Activated CD4-positive, alpha-beta T cell treated with anti-CD3 and anti-CD28 coated beads, Interleukin-2, Interleukin-4, amounts not matched to agents 100 ng/mL and 50 ng/mL, durations not matched to agents 16 hours and 8 hours (primary cell): ENCODE measurements at places on chromosomes 1 and 21.

GRCh38 chr1:241985787-241986186, 13.1 kb downstream of the MAP1LC3C start:
- DNase-seq: peak; percentile 12

DNA sequence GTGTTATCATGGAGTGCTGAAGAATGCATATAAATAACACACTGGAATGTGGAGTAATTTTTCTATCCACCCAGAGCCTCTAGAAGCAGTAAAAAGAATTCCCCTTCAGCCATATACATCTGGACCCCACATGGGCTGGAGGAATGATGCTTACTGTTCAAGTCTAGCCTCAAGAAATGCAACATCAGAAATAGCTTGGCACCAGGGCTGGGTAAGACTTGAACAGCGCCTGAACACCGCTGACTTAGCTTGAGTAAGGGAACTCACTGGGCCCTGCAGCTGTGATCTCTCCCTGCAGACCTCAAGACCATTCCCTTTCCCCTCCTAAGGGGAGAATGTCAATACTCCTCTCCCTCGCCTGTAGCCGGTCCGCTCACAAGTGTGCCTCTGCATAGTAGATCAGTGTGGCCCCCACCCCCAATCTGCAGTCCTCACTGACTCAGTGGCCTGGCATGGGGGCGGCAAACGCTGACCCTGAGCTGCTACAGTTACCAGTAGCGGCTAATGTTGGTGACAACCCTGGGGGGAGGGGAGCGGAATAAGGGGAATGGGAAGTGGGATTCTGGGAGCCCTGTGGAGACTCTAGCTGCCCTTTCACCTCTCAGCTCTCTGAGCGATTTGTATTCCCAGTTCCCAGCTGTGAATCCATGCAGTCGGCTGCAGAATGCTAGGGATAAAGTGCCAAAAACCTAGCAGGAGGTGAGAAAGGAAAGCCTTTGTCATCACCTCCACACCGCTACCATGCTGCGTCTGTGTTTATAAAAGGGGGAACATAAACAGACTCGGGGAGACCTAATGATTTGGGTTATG, 483.9 kb downstream of the DISC1 start:
- no peak for DNase-seq

DNA sequence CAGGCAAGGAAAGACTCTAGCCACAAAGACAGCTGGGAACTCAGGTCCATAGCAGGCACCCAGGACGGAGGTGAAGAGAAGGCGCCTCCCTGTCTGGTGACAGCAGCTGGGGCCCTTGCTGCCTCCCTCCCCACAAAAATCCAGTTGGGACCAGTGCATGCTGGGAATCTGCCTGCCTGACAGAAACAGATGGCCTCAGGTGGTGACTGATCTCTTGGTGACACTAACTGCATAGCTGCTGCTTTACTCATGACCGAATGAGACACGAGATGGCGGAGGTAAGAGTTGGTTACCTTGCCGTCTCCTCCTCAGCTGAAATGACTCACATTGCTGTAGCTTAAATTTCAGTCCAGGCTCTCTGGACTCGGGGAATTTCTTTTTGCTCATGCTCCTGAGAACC, 130.3 kb downstream of the FGGY start:
- DNase-seq: no peak

GRCh38 chr21:44686843-44687561, 5.0 kb upstream of the KRTAP12-1 start:
- no peak for DNase-seq

GRCh38 chr1:215595231-215595630, 28.1 kb downstream of the KCTD3 start:
- DNase-seq: no peak

DNA sequence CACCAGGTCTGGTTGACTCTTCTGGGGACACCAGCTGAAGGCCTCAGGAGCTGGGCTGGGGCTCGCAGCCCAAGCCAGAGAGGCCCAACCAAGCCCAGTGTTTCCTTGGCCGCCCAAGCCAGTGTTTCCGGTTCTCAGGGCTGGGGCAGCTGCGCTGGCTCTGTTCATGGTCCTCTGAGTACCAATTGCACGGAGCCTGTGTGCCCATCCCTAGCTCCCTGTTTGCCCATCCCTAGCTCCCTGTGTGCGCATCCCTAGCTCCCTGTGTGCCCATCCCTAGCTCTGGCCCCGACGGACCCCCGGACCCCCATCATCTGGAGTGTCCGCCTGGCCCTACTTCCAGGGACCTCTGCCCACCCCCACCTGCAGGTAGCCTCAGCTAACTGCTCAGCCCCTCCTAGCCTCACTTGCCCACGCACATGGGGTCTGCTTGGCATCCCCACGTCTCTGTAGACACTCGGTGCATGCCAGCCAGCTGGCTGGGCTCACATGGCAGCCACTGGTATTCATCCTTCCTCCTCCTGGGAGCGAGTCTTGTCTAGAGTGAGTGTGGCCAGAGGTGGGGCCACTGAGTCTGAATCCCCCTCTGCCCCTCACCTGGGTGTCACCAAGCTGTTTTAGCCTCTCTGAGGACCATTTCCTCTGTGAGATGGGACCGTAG, 64.0 kb downstream of the WNT9A start:
- DNase-seq: no peak

DNA sequence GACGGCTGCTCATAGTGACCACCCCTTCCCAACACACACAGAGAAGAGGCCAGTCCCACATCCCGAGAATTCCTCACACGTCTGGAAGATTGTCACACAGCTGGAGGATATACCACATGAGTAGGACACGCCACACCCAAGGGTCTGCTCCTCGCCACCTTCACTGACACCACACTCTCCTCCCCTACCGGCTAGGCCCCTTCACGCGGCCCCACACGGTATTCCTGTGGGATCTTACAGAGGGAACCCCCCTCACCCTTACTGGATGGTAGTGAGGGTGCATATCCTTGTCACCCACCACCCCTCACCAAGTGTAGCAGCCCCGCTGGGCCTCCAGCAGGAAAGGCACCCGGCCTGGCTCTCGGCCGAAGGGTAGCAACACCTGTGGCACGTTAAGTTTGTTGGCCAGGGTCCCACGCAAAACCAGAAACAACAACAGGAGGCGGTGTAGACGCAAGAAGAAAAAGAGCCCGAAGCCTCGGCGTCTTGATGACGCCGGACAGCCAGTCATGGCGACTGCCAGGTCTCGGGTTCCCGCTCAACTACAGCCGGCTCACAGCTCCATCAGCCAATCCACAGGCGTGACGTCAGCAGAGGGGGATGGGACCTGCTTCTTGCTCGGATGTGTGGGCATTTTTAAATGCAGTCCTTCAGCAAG, at the start of gene NUP210L:
NUP210L (minus strand) TSS at position 540 of the 658 bp plus-strand sequence.
- DNase-seq: no peak

DNA sequence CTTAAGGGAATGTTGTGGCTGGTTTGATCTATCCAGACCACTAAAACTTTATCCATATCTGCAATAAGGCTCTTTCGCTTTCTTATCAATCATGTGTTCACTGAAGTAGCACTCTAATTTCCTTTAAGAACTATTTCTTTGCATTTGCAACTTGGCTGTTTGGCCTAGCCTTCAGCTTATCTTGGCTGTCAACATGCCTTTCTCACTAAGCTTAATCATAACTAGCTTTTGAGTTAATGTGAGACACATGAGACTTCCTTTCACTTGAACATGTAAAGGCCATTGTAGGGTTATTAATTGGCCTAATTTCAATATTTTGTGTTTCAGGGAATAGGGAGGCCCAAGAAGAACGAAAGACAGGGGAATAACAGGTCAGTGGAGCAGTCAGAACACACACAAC, 124.7 kb downstream of the TNFSF18 start:
- no peak for DNase-seq

DNA sequence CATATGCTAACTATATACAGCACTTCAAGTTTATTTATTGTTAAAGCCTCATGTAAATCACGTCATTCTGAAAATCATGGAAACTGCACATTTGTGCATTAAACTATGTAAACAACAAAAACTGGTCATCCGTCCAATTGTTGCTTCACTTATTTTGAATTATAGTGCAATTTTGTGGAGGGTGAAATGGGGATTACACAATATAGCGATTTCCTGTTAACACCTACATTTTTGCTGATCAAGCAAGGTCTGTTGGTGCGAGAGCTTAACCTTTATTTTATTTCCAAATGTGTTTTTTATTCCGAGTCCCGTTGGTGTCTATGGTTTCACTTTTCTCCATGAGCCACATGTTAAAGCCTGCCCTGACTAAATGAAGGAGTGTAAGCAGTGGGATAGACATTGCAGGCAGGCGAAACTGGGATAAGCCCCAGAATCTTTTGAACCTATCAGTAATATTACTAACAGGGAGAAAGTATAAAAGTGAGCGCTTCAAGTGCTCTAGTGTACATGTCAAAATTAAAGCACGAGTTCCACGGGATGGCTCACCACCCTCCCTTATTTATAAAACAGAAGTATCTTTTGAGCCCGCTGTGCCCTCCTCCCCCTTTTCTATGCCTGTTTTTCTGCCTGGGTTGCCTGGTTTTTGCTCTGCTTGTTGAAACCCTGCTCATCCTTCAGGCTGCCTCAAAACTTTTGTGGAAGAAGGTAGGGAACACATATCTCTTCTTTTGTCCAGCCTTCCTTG, 120.7 kb downstream of the NFIA start:
- DNase-seq: no peak

DNA sequence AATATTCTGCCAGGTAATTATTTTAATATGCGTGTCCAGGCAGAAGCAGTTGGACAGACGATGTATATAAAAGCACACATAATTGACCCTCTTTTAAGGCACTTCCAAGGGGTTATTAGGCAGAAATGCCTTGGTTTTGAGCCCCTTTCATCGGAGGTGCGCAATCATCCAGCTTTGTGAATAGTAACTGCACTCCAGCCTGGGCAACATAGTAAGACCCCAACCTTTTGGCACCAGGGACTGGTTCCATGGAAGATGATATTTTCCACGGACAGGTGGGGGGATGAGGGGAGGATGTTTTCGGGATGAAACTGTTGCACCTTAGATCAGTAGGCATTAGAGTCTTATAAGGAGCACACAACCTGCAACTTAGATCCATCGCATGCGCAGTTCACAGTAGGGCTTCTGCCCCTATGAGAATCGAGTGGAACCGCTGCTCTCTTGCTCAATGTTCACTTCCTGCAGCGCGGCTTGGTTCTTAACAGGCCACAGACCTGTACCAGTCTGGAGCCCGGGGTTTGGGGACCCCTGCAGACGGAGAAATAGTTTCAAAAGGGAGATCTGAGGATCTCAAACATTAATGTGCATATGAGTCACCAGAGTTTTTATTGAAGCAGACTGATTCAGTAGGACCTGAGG, 1.8 kb upstream of the MCOLN2 start:
- peak; percentile 76 for DNase-seq

- DNase-seq: no peak
Measured at GRCh38 chr1:145980457-145980994, 15.9 kb downstream of the TXNIP start.

DNA sequence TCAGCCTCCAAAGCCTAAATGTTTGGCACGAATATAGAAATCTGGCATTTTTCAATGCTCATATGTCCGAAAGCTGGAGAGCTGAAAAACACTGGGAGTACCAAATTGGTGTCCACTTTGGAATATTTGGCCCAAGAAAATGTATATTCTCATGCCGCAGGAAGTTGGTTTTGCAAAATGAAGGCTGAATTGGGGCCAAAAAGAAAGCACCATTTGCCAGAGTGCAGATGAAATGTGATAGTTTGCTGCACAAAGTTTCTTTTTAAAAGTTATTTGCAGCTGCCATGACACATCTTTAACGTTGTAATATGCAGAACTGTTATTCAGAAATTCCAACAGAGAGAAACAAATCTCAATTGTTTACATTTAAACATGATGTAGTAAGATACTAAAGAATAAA, 124.2 kb upstream of the LYPLAL1 start:
- no peak for DNase-seq

GRCh38 chr21:19256934-19257660, 853.5 kb upstream of the TMPRSS15 start:
- no peak for DNase-seq

DNA sequence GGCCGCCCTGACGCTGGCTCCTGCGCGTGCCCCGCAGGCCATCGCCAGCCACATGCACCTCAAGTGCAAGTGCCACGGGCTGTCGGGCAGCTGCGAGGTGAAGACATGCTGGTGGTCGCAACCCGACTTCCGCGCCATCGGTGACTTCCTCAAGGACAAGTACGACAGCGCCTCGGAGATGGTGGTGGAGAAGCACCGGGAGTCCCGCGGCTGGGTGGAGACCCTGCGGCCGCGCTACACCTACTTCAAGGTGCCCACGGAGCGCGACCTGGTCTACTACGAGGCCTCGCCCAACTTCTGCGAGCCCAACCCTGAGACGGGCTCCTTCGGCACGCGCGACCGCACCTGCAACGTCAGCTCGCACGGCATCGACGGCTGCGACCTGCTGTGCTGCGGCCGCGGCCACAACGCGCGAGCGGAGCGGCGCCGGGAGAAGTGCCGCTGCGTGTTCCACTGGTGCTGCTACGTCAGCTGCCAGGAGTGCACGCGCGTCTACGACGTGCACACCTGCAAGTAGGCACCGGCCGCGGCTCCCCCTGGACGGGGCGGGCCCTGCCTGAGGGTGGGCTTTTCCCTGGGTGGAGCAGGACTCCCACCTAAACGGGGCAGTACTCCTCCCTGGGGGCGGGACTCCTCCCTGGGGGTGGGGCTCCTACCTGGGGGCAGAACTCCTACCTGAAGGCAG, 23.4 kb upstream of the ARF1 start:
- no peak for DNase-seq

- DNase-seq: no peak
Measured at GRCh38 chr1:12153181-12153785, 13.5 kb upstream of the TNFRSF1B start.

DNA sequence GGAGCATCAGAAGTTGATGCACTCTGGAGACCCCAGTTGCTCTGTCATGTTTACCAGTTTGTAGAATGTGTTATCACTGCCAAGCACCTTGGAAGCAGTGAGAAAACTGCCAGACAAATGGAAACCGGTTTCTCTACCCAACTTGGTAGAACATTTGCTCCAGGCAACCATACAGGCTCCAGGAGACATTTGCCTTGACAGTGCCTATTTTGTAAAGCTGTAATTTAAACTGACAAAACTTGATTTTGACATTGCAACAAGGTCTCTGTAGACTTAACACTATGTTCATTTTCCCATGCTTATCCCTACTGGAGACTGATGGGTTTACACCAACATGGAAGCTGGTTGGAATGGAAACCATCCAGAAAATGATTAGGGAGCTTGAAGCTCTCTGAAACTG, 97.6 kb downstream of the ROR1 start:
- no peak for DNase-seq

GRCh38 chr21:26154753-26155152, 15.8 kb downstream of the APP start:
- no peak for DNase-seq

DNA sequence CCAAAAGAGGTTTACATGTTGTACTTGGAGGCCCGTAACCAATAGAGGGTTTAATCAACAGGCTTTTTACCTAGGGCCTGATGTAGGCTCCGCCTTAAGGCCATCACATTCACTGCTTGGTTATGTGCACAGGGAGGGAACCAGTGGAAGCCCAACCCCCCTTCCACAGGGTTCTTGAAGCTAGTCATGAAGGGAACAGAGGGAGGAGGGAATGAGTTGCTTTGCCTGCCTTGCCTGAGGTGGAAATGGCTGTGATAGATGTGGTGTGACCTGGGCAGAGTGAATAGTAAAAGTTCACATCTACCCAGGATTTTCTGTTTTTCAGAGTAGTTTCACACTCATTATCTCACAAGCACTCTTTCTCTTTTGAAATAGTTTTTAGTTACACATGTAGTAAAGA, 215.1 kb downstream of the ST6GALNAC3 start:
- no peak for DNase-seq

GRCh38 chr1:107264007-107264406, 123.2 kb downstream of the NTNG1 start:
- no peak for DNase-seq
